ENCODE measurements at places on chromosomes 12 and 14.

GRCh38 chr12:69065775-69066174 lies 132.8 kb upstream of the CPM start:
- no peak for DNase-seq

DNA sequence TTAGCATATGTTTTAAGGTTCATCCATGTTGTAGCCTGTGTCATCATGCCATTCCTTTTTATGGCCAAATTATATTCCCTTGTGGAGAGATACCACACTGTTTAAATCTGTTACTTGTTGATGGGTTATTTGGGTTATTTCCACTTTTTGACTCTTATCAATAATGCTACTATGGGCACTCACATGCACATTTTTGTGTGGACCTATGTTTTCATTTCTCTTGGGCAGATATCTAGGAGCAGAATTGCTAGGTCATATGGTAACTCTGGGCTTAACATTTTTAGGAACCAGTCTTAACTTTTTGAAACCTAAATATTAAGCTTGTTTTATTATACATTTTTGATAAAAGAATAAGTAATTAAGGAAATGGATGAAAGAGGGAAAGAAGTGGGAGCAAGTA lies 4.0 kb downstream of the EML1 start:
- no peak for DNase-seq

DNA sequence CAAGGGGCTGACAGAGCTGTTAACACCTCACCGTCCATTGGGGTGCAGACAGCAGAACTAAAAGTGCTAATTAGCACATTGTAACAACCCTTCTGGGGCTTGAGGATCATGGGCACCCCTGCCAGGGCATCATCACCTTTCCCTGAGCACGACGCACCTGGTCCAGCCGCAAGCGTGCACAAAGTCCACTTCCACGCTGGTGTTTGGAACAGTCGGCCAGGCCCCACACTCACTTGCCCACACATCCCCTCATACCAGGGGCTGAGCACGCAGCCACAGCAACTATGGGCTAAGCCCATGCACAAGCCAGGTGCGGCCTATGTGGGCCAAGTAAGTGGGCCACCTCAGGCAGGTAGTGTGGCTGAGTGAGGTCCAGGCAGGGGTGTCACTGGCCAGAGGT lies 148.7 kb downstream of the CCDC59 start:
- no peak for DNase-seq

DNA sequence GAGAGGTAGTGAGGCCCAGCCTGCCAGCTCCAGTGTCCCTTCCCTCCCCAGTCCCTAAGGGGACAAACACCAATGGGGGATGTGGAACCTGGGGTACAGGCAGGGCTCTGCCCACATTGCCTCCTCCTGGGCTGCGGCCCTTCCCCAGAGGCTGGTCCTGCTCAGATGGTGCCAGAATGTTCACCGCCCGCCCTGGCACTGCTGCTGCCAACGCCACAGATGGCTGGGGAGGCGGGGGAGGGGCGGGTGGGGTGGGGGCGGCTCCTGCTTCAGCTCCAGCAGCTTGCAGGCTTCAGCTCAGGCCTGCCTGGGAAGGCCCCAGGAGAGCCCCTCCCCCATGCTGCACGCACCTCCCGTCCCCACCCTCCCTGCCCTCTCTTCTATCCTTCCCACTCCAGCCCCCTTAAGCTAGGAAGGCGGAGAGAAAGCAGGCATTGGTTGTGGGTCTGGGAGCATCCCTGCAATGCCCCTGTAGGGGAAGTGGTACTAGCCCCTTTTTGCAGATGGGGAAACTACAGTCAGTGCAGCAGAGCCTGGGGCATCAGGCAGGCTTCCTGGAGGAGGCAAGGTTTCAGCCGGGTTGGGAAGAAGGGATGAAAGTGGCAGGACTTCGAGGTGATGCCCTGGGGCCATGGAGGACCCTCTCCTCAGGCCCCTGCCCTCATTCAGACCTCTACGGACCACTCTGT lies 2.0 kb upstream of the BEGAIN start:
- DNase-seq: no peak

DNA sequence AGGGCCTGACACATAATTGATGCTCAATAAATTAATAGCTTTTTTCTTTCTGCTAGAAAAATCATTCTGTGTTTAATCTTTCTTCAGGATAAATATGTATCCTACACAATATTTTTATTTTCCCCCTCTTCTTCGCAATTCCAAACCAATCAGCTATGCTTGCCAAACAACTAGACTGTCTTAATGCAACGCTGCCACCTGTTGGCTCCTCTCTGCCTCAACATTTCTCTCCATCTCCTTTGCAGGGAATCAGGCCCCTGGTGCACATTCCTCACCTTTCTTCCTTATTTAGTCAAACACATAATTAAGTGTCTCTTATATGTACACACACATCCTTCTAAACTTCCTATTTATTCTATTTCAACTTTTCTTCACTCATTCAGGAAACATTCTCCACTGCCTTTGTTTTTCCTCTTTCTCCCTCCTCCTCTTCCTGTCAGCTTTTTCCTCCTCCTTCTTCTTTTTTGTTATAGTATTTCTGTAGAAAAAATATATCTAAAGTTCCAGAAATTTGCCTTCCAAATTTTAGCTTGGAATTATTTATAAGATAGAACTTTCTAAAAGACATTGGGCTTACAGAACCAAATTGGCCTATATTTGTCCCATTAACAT lies 406.0 kb downstream of the PRKD1 start:
- DNase-seq: no peak

GRCh38 chr12:16675438-16675837 lies 69.5 kb upstream of the LMO3 start:
- DNase-seq: no peak

- peak; percentile 57 for DNase-seq
These were observed 85.0 kb upstream of the ARID2 start for GRCh38 chr12:45644541-45644940.

GRCh38 chr12:29286081-29286790 lies 94.7 kb downstream of the ERGIC2 start:
- no peak for DNase-seq

- DNase-seq: no peak
These were observed 80.8 kb downstream of the MNAT1 start for GRCh38 chr14:60815371-60815770.

DNA sequence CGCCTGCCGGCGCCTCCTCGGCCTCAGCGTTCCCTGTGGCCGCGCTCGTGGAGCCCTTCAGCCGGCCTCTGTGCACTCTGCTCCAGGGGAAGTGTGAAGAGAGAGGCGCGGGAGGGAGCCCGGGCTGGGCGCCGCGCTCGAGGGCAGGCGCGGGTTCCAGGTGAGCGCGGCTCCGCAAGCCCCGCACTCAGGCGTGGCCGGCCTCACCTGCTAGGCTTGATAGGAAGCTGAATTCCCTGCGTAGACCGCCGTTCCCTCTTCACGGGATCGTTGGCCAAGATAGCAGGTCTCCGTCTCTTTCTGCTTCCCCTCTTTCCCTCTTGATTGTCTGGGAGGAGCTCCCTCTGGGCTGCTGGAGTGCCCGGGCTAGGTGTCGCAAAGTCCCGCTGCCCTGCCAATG lies 89.7 kb downstream of the ASCL4 start:
- DNase-seq: no peak

GRCh38 chr12:10392394-10392930 lies 2.6 kb upstream of the KLRK1 start:
- peak; percentile 77 for DNase-seq

DNA sequence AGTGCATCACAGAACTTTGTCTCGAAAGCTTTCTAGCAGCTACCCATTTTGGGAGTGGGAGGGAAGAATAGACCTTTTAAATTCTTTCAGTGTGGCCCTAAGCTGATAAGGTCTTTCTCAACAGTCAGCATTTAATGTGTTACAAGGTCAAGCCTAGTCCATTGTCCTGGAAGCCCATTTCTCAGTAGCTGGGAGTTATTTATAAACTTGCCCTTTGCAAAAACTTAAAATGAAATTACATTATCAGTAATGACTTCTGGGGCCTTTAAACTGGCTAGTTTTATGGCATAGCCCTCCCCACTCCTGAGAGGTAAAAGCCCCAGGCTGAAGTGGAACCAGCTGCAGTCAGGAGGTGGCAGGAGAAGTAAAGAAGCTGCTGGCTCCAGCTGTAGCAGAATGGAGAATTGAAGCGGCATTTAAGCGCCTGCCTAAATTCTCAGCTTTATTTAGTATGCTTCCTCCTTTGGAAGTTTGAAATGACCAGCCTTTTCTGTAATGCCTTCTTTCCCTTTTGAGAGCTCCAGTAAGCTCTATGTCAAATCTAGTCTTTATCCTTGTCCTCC lies 12.4 kb downstream of the COPZ1 start:
- no peak for DNase-seq

DNA sequence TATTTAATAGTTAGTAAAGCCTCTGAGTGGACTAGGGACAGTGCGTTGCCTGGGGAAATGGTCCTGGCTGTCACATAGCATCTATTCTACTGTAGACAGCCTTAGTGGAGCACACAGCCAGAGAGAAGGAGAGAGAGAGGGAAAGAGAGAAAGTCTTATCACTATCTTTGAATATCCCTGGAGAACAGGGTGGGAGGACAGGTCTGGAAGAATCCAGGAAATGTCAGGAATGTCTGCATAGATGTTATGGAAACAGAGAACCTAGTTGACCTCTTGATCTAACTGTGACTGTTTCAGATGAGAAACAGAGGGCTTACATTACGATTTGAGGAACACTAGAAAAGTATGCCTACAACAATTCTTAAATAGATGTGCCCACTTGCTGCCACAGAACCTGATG lies 92.8 kb downstream of the SLC15A5 start:
- DNase-seq: no peak

DNA sequence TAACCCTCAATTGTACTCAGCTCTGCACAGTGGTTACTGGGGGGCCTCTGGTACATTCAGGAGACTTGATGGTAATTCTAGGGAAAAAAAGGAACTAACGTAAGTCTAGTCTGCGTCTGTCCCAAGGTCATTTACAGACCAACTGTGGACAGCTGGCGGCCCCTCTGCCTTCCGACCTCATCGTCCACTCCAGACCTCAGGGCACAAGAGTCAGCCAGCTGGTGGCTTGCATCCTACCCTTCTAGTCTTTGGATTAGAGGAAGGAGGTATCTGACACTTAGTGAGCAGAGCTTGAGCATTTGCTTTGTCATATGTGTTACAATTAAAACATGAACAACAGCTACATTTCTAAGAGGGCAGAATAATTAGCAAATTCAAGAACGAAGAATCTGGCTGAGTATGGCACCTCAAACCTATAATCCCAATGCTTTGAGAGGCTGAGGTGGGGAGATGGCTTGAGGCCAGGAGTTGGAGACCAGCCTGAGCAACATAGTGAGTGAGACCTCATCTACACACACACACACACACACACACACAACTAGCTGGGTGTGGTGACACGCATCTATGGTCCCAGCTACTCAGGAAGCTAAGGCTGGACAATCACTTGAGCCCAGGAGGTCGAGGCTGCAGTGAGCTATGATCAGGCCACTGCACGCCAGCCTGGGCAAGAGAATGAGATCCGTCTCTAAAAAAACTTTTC lies 36.5 kb downstream of the SSH1 start:
- DNase-seq: peak; percentile 56

GRCh38 chr12:108287227-108287626 lies 51.9 kb downstream of the CMKLR1 start:
- DNase-seq: no peak

GRCh38 chr12:116426391-116427136 lies 132.6 kb upstream of the MAP1LC3B2 start:
- DNase-seq: no peak

DNA sequence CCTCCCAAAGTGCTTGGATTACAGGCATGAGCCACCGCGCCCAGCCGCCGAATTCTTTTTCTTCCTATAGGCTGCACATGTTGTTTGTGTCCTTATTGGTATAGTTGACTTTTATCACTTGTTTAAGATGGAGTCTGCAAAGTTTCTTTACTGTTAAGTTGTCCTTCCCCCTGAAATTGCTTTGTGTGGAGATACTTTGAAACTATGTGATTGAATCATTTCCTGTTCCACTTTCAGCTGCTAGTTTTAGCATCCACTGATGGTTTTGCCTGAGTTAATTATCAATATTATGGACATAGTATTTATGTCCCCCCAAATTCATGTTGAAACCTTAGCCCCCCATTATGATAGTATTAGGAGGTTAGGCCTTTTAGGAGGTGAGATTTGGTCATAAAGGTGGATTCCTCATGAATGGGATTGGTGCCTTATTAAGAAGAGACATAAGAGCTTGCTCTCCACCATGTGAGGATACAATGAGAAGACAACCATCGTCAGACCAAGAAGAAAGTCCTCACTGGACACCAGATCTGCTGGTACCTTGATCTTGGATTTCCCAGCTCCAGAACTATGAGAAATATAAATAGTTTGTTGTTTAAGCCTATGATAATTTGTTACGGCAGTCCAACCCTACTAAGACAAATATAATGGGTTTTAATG lies 34.9 kb downstream of the PPHLN1 start:
- DNase-seq: no peak

DNA sequence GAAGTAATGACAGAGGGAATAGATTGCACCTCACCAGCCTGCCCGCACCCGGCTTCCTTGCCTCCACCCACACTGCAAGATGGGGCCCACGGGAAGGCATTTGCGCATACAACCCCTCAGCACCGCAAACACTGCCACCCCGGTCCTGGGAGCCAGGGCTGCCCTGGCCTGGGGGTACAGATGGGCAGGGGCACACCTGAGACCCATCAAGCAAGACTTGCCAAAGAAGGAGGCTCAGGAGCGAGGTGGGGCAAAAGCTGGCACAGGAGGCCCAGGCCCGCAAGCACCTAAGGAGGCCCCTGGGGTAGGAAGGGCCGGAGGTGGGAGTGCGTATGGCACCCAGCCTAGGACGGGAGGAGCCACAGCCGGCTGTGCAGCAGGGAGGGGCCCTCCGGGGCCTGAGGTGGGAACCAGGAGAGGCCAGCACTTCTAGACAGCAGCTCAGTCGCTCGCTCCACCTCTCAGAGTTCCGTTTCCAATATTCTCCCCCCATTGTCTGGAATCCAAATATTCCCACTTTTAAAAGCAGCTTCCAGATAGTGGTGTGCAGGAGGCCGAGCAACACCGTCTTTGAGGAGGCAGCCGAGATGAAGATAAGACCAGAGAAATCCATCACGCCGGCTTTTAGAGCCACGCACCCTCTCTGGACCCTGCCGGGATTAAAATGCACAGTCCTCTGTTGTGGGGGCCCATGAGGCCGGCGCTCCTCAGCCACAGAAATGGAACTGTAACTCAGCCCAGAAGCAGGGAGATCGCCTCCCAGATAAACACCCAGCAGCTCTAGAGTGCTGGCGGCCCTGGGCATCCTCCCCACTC lies 12.2 kb upstream of the C14orf180 start:
- DNase-seq: no peak

GRCh38 chr14:95137804-95138167 lies 19.5 kb downstream of the DICER1 start:
- no peak for DNase-seq

DNA sequence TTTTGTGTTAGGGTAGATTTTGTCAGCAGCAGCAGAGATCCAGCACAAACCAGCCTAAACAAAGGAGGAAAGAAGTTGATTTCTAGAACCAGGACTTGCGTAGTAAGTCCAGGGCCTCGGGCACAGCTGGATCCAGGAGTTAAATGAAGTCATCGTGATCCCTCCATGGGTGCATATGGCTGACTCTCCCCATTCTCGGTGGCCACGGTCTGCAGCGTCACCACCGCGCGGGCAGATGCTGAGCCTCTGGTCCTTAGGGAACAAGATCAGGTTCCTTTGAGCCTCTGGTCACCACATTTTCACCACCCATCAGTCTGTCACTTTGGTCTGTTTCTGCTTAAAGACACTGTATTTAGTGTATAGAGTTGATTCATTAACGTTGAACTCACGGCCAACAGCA lies 14.8 kb upstream of the GALNT9 start:
- DNase-seq: no peak

- no peak for DNase-seq
These were observed 12.1 kb downstream of the CSRP2 start for GRCh38 chr12:76866726-76867125.

- DNase-seq: no peak
These were observed 16.5 kb downstream of the MMP17 start for GRCh38 chr12:131844656-131845055.

- no peak for DNase-seq
These were observed 5.5 kb upstream of the KCNH3 start for GRCh38 chr12:49533331-49533730.
